Activated CD4-positive, alpha-beta memory T cell treated with anti-CD3 and anti-CD28 coated beads, Interleukin-2, amount 10 ng/mL, durations not matched to agents 7 days and 5 days (primary cell): ENCODE measurements at places on chromosomes 5 and 9.

- peak; percentile 22 for DNase-seq
Measured at GRCh38 chr9:33289496-33289895, 820 bp upstream of the NFX1 start.

DNA sequence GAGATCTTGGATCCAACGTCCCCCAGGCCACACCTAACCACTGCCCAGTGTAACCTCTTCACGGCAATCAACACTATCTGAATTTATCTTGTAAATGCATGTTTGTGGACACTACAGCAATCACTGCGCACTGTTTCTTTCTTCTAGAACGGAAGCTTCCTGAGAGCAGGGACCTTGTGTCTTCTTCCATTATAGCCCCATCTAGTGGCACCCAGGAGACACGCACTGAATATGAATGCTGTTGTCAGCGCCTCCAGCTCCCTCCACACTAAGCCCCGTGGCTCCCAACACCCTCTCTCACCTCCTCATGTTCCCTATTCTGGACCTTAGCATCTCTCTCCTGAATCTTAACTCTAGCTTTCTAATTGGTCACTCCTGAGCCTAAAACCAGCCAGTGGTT lies 72.7 kb downstream of the SMIM23 start:
- DNase-seq, result no peak

DNA sequence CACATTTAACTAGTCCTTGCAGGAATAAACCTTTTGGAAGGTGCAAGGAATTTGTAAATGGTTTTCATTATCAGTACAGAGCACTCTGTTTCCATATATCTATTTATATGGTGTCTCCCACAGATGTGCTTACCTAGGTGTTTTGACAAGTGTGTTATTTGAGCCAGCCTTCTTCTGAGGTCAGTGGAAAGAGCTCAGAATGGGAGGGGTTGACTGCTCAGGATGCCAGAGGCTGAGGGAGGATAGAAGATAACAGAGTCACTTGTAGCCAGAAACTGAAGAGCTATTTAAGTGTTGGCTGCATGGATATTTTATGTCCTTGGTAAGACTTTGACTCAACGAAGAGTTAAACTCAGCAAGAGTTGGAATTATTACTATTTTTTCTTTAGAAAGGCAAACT lies 5.0 kb downstream of the CMYA5 start:
- no peak for DNase-seq

DNA sequence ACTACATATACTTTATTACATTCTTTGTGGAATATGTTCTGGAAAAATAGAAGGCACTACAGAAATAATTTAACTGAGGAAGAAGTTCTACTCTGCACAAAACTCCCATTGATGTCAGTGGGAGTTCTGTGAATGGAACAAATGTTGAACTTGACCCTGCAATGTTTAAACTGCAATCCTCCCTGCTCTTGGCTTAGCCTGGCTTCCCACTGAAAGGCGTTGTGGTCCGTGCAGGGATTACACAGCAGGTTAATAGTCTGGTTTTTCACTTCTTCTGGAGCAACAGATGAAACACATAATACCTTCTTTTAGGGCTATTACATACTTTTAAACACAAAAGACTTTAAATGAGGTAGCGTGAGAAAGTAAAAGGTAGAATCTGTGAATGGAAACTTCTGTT lies 12.9 kb upstream of the ERBIN start:
- DNase-seq, result no peak

- no peak for DNase-seq
Measured at GRCh38 chr5:179152941-179153340, 92.8 kb downstream of the ZNF354C start.

DNA sequence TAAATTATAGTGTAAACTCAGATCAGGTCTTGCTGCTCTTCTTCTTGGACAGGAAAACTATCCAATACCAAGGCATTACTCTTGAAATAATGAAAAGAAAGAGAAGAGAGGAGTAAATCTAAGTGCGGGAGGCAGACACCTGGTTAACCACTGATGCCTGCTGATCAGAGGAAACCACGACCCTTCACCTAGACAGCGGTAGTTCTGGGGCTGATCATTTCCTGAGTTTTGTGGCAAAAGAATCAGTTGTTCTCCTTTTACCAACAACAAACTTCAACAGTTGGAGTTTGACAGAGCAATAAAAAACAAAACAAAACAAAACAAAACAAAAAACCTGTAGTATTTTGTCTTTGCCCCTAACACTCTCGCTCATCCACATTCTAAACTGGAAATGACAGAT lies 3.0 kb downstream of the RLN1 start:
- DNase-seq, result peak; percentile 57

GRCh38 chr9:119137479-119137878 lies 231.8 kb downstream of the BRINP1 start:
- DNase-seq, result no peak

- DNase-seq, result no peak
Measured at GRCh38 chr5:1702318-1702717, 97.3 kb downstream of the MRPL36 start.

GRCh38 chr9:18447131-18447530 lies 26.8 kb upstream of the ADAMTSL1 start:
- no peak for DNase-seq

DNA sequence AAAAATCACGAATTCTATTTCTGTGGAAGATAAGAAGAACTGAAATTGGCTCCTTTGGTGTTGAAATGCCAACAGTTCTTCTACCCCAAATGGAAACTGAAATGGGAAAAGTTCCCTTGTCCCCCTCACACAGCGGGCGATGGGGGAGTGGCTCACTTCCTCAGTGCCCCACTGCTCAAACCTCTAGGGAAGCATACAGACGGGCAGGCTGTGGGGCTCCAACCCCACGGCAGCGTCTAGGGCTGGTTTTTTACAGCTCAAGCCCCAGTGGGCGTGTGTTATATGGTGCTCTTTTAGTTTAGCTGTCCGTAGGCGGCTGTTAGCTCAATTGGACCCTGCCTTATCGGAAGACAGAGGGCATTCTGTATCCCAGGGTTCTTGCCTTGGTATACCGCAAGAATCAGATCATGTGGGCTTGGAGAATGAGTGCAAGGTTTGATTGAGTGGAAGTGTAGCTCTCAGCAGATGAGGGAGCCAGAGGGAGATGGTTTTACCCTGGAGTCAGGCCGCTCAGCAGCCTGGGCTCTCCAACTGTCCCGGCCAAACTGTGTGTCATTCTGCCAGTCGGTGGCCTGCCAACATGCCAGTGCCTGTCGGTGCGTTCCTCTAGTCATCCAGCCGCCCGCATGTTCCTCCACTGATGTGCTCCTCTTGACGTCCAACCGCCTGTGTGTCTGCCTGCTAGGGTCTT lies 166.3 kb upstream of the ZNF608 start:
- no peak for DNase-seq

- DNase-seq, result no peak
Measured at GRCh38 chr9:134895908-134896833, 15.6 kb downstream of the FCN2 start.

GRCh38 chr5:159786901-159787691 lies 129.2 kb upstream of the ADRA1B start:
- no peak for DNase-seq

GRCh38 chr9:23820451-23821374 lies 5.3 kb downstream of the ELAVL2 start:
- no peak for DNase-seq

GRCh38 chr9:86604741-86605140 lies 250.5 kb upstream of the TUT7 start:
- no peak for DNase-seq

- no peak for DNase-seq
Measured at GRCh38 chr9:134707031-134707680, 65.6 kb downstream of the COL5A1 start.

DNA sequence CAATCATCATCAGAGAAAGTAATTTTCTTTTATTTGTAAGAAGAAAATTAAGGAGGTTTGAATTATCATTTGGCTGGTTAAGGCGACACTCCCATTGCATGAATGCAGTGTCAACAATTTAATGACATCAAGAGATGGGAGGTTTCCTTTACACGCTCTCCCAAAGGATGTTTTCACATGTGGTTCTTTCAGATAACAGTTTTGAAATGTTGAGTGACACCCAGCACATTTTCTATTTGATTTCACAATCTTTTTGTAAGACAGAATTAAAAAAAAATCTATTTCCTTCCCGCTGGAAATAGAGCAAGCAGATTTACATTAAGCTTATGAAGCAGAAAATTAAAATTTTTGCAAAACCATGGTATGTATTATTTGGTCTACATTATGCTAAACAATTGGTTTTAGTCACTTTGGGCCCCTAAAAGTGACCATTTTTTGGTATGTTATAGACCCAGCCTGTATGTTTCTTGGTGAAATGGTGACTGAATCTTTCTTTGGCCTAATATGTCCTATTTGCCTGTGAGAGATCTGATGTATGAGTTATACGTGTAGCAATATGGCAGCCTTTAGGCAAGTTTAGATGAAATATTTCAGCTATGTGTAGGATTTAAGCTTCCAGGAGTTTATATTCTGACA lies 18.9 kb upstream of the ANKRD55 start:
- no peak for DNase-seq

- no peak for DNase-seq
Measured at GRCh38 chr5:513216-514100, 10.8 kb downstream of the SLC9A3 start.

- no peak for DNase-seq
Measured at GRCh38 chr5:151740958-151741373, 17.5 kb downstream of the ATOX1 start.

GRCh38 chr9:114223564-114224246 lies 68.4 kb downstream of the COL27A1 start:
- DNase-seq, result no peak

DNA sequence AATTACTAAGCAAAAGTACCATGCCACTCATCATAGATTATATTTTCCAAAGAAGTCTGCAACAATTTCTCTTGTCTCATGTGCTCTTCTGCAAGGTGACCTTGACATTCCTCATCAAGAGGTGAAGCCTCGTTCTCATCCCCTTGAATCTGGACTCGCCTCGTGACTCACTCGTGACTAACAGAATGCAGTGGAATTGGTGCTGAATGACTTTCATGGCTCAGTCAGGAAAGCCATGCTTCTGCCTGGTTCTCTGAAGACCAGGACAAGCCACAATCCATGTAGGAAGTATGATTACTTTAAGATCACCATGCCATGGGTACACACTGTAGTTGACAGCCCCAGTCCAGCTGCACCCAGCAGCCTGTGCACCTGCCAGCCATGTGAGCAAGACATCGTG lies 335.8 kb downstream of the GADD45G start:
- DNase-seq, result no peak

GRCh38 chr9:117355542-117355941 lies 59.3 kb downstream of the ASTN2 start:
- DNase-seq, result no peak

DNA sequence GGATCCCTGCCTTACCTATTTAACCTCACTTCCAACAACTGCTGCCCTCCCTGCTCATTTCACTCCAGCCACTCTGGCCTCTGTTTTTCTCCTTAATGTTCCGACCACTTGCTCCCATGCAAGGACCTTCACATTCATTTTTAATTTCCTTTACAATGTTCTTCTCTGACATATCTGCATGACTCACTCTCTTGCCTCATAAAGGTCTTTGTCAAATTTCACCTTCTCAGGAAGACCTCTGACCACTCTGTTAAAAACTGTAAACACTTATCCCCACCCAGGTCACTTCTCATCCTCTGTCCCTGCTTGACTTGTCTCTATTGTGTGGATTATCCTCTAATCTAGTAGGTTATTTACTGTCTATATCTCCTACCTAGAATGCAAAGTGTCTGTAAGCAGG lies 751.2 kb downstream of the BRINP1 start:
- no peak for DNase-seq

GRCh38 chr5:65338606-65339151 lies 143.0 kb downstream of the ADAMTS6 start:
- DNase-seq, result no peak

DNA sequence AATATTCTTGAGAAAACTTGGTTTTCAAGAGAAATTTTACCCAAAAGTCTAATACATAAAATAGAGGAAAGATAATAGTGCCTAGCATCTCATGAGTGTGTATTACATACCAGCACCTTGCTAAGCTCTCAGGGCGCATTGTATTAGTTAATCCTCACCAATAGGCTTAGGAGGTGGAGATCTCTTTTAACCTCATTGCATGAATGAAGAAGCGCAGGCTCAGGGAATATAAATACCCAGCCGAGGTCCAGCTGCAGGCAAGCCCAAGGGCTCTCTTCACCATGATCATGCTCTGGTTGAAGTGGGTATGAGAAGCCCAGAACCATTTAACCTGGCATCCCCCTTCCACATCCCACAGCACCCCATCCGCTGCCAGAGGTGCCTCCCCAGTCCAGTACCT lies 46.0 kb downstream of the CAMK2A start:
- no peak for DNase-seq

- DNase-seq, result no peak
Measured at GRCh38 chr9:83362341-83362995, 175.7 kb downstream of the FRMD3 start.

DNA sequence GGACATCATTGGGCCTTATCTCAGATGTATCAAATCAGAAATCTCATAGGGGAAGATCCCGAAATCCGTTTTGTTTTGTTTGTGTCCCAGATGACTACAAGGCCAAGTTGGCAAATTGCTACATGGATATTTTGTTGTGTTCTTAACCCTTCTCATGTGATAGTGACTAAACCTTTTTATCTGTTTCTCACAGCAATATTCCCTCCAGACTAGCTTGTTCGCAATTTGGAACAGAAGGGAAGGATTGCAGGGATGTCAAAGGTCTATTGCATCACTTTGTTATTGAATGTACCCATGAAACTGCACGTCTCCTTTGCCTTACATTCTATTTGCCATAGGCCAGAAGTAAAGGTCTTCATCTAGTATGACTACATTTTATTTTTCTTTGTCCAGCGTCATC lies 453.9 kb downstream of the NFIB start:
- DNase-seq, result no peak
